CD4-positive, CD25-positive, alpha-beta regulatory T cell (primary cell): ENCODE measurements at places on chromosomes 1 and 21. TPM values are rescaled to one million over a fixed set of nuclear protein-coding genes. Genes with fewer than 3 reads are reported as not detected.

DNA sequence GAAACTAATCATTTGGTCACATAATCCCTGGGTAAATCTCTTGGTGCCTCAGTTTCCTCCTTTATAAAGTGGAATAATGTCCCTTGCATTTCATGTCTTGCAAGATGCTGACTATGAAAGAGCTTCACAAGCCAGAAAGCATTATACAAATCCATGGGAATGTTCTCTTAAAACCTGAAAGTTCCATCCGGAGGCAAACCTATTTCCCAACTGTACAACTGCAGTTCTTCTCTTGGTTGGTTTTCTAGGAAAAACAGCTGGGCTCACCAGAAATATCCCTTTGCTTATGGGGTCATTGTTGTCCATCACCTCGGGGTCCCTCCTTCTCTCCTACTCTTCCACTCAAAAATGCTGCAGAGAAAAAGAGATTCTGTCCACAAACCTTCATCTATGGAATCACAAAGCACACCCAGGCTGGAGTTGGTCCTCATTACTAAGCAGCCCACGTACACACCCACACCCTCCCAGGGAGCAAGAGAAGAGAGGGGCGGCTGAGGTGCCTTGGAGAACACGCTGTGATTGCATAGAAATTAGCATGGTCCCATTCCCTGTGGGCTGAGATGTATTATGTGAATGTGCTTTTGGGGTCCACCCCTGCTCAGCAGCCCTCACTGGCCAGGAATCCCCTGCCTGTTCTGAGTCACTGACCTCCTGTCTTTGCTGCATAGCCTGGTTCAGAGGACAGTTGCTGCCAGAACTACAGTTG is 5.0 kb upstream of the PLXNA2 start:
- no peak for DNase-seq

DNA sequence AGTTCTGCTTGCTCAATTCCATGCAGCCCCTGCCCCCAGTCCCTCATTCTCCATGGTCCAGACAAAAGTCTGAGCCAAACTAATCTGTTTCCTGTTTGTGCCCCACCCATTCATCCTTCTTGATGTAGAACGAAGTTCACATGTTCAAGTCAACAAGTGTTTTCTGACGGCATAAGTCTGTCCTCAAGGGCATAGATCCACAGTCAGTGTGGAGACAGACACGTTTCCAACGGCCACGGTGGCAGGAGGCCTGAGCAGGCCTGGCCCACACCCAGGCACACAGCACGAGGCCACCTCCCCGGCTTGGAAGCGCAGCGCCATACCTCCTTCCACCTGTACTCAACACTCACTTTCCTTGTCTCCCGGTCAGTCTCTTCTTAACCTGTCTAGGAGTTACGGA is 16.1 kb downstream of the ADORA1 start:
- no peak for DNase-seq

GRCh38 chr1:103256490-103256889 is 148.2 kb upstream of the COL11A1 start:
- no peak for DNase-seq

GRCh38 chr1:156796340-156797097 is 20.1 kb downstream of the SH2D2A start:
- no peak for DNase-seq

DNA sequence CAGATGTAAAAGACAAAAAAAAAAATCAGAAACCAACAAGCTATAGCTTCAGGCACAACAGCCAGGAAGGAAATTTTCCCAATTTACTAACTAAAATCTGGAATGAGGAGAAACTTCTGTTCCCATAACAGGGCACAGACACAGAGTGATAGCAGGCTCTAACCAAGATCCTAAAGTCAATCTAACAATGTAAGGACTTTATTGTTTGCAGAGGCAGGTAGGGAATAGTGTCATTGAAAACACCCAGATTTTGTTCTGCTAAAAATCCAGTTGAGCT is 166.6 kb upstream of the ATP1B1 start:
- no peak for DNase-seq

Gene S100A3
- total RNA-seq = not detected
